ENCODE measurements at places on chromosomes 12 and 14.

GRCh38 chr12:30646821-30647220 is 48.8 kb downstream of the IPO8 start:
- no peak for DNase-seq

- no peak for DNase-seq
Measured at GRCh38 chr14:68573126-68573525, 219.7 kb downstream of the ZFP36L1 start.

GRCh38 chr12:40286583-40286982 is 61.8 kb downstream of the LRRK2 start:
- DNase-seq: no peak

GRCh38 chr12:106644335-106645073 is 61.7 kb downstream of the RFX4 start:
- no peak for DNase-seq

DNA sequence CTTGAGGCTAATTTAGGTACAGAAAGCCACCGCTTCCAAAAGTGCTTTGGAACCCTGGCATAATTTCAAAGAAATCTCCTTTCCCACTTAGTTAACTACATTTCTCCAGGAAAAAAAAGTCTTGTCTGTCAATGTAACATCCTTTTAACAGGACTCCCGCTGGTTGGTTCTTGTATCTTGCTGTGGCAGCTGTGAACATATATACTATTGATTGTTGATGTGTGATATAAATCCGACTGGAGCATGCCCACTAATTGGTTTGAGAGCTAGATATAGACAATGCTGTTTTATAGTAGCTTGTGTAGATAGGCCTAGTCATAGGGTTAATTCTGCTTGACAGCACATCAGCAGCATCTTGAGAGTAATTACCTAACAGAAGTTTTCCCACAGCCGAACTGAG is 89.6 kb downstream of the MSRB3 start:
- DNase-seq: no peak

GRCh38 chr12:91854725-91855124 is 290.9 kb downstream of the BTG1 start:
- no peak for DNase-seq

- DNase-seq: no peak
Measured at GRCh38 chr14:24310265-24310645, 315 bp downstream of the LTB4R2 start.

Data from stimulated activated CD4-positive, alpha-beta T cell treated with anti-CD3 and anti-CD28 coated beads, Interleukin-15, amount 100 ng/mL, for 48 hours (primary cell).